ENCODE measurements at places on chromosomes 11 and 22. TPM values are rescaled to one million over a fixed set of nuclear protein-coding genes. Genes with fewer than 3 reads are reported as not detected.

OR52N4 gene
- not detected for total RNA-seq

GRCh38 chr22:43330178-43331068, 12.7 kb downstream of the SCUBE1 start:
- no peak for DNase-seq

- DNase-seq: no peak
Measured at GRCh38 chr11:3119141-3119821, 45.8 kb downstream of the OSBPL5 start.

DNA sequence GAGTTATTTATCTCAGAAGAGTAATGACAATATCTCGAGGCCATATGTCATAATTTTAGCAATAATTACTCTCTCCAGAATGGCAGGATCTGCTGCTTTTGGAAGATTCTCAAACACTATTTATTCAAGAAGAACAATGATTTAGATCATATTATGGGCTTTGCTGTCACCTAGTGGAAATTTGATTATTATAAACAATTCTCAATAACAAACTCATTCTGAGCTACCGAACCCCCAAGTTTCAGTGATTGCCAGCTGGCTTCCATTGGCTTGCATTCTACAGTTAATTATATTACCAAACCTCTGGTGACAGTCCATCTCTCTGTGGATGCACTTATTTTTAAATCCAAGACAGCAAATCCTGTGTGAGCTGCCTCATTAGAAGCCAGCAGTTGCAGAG, 27.9 kb upstream of the SLC36A4 start:
- DNase-seq: no peak

- DNase-seq: no peak
Measured at GRCh38 chr22:39434243-39434653, 22.6 kb upstream of the MGAT3 start.

SEC14L2 gene
- total RNA-seq: 12.9 TPM

GLYAT gene
- total RNA-seq: not detected

GRCh38 chr11:120663142-120663541, 151.6 kb downstream of the GRIK4 start:
- DNase-seq: no peak

DNA sequence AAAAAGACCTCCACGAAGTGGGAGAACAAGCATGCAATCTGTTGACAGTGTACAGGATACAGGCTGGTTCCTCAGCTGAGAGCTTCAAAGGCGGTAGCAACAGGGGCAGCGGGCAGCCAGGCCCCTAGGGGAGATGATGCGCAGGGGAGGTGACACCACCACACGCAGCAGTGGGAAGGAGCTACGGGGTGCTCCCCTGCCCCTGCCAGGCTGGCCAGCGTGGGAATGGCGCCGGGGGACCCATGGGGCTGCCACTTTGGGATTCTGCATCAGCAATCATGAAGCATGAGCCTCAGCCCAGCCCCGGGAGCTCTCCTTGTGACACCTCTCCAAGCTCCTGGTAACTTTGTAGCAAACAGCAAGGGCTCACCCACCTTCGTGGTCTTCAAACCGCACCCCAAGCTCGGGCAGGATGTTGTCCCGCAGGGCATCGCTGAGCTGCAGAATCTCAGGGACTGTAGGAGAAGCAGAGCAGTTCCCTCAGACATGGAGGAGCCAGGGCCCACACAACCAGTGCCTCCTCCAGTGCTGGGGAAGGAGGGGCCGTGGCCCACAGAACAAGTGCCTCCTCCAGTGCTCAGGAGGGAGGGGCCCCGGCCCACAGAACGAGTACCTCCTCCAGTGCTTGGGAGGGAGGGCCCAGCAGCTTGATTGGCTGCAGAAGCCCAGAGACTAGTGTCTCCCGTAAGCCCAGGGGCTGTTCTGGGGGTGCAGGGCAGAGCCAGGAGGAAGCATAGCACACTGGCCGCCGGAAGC, 14.6 kb upstream of the NAP1L4 start:
- DNase-seq: no peak

RASGRP2 gene
- not detected for total RNA-seq

DNA sequence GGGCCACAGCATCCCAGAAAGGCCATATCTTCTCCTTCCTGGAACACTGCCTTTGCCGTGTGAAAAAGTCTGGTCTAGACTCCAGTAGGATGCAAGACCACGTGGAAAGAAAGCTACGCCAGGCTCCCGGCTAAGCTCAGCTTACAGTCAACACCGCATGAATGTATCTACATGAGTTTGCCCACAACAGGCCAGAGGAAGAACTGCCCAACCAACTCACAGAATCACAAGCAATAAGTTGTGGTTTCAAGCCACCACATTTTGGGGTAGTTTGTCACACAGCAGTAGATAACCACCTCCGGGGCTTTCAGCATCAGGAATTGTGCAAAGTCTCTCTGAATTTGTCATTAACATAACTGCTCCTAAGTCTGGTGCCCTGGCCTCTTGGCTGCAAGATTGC, 27.3 kb downstream of the HSPA8 start:
- no peak for DNase-seq

CATSPERZ gene
- total RNA-seq: not detected

TSKU gene
- 48.6 TPM for total RNA-seq

TOLLIP gene
- total RNA-seq: 18.3 TPM

GRCh38 chr11:114053406-114053805, 6.1 kb upstream of the ZBTB16 start:
- no peak for DNase-seq

- DNase-seq: no peak
Measured at GRCh38 chr11:134562941-134563471, 151.0 kb upstream of the B3GAT1 start.

All from Caki2 (cell line).